CD4-positive, alpha-beta T cell treated with Interleukin-6 for 4 hours (primary cell): ENCODE measurements at places on chromosomes 1 and 21.

DNA sequence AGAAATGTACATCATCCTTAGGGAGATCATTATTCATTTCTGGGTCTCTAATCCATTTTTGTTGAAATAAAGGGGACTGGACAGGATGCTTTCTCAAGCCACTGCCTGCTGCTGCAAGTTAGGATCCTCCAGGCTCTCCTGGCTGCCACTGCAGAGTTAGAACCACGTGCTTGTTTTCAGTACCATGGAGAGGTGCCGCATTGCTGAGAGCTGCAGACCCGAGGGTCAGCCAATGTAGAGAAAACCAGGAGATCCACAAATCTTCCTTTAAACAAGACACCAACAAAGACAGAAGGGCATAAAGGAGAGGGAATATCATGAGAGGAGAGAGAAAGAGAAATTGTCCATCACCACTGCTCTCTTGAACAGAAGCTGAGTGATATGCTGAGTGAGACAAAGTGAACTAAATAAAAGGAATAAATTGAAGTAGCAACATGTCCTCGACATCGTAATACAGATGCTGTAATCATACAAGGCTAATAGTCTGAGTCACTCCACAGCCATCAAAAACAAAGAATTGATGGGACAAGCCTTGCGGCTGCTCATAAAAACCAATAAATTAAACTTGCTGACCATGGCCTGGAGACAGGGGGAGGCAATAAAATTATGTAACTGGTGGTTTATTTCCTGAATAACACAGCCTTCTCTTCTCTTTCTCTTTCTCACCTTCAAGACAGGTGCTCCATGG is 255.7 kb downstream of the OMA1 start:
- no peak for DNase-seq

GRCh38 chr1:117740496-117740895 is 134.6 kb downstream of the TENT5C start:
- DNase-seq, result no peak

DNA sequence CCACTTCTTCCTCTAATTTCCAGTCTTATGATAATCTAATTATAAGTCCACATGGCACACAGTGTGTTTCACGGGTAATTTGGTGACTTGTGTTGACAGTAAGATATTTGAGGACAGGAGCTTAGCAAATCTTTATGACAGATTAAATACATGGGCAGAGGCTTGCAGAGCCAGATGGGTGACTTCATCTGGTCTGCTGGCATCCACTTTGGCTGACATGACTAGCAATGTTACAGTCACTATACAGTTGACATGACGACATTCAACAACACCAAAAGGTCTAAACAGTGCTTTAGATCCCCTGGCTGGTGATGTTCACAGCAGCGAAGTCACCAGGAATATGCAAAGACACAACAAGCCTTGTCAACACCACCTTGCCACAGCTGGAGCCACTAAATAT is 147.2 kb downstream of the ETS2 start:
- no peak for DNase-seq

DNA sequence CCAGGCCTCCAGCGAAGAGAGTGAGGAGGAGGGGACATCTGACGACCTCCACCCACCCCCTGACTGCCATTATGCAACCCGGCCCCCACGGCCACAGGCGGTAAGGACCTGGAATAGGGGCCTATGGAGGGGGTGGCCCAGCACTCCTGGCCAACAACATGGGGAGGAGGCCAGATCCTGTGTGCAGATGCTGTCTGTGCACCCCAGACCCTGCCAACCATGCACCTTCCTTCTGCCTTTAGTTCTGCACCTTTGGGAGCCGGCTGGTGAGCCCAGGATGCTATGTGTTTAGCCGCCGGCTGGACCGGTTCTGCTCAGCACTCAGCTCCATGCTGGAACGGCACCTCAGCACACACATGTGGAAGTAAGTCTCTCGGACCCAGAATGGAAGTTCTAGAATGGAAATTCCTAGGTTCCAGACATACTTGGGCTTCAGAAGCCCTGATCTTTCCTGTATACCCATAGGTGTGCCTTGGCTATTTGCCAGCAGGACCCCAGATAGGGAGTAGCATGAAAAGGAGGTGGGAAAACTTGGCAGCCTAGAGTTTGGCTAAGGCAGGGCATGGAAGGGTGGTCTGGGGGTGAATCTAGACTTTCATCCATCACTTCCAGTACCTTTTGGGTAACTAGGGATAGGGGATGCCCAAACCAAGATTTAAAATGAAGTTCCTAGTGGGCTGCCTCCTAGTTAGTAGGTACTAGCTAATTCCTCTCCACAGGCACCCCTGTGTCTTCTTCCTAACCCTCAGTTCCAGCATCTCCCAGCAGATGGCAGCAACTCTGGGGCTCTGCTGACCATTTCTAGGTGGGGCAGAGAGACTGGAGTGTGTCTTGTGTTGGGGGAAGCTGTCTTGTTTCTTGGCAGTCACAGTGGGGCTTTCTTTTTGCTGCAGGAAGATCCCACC is 3.6 kb upstream of the CYB561D1 start:
- peak; percentile 81 for DNase-seq

- DNase-seq, result no peak
Measured at GRCh38 chr1:185433667-185434066, 116.6 kb upstream of the IVNS1ABP start.

- no peak for DNase-seq
Measured at GRCh38 chr21:29196670-29197191, 66.3 kb downstream of the MAP3K7CL start.

- no peak for DNase-seq
Measured at GRCh38 chr1:75083848-75084514, 50.2 kb upstream of the LHX8 start.
